ENCODE measurements at places on chromosomes 12 and 14.

GRCh38 chr12:57549909-57550640, at the start of gene KIF5A:
Gene KIF5A, plus strand, starts transcription at chr12:57550044. Its CDS starts 228 bp downstream, at chr12:57550272.
- peak; percentile 31 for DNase-seq

DNA sequence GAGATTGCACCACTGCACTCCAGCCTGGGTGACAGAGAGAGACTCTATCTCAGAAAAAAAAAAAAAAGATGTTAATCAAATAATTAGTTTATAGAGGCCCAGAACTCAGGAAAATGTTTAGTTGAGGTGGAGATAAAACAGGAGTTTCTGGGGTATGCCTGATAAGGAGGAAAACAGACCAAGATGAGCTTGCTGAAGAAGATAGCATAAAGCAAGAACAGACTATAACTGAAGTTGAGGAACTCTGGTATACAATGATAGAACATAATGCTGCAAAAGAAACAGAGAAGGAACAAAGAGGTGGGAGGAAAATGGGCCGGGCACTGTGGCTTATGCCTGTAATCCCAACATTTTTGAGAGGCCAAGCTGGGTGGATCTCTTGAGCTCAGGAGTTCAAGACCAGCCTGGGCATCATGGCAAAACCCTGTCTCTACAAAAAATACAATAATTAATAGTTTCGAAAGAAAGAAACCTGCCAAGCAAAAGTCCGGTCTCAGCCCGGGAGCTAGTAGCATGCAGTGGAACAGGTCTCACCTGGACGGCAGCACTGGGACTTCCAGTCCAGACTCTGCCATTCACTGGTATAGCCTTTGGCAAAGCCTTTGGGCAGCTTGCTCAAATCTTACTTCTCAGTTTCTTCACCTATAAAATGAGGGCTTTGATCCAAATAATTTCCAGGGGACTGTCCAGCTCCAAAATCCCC, 25.4 kb downstream of the SLC35E3 start:
- no peak for DNase-seq

GRCh38 chr14:61703342-61704129, 8.2 kb downstream of the HIF1A start:
- DNase-seq, result no peak

GRCh38 chr14:99700379-99700778, 16.3 kb downstream of the CYP46A1 start:
- no peak for DNase-seq

GRCh38 chr14:55057919-55058318, 6.5 kb downstream of the MAPK1IP1L start:
- DNase-seq, result no peak

GRCh38 chr12:4227046-4227445, 46.5 kb upstream of the CCND2 start:
- DNase-seq, result no peak

DNA sequence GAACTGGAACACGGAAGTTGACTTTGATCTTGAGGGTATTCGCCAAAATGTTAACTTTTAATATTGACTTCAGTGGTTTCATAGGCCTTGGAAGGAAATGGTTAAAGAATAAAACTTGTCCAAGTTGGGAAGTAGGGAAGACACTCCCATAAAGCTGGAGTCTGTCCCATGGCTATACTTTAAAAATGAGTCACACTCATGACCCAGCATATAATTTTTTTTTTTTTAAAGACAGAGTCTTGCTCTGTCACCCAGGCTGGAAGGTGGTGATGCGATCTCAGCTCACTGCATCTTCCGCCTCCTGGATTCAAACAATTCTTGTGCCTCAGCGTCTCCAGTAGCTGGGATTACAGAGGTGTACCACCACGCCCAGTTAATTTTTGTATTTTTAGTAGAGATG, 19.6 kb downstream of the TMPRSS12 start:
- DNase-seq, result no peak

GRCh38 chr14:63343878-63344277, 25.1 kb upstream of the GPHB5 start:
- DNase-seq, result no peak

GRCh38 chr14:87142551-87143211, 850.3 kb downstream of the GALC start:
- no peak for DNase-seq

GRCh38 chr12:124324803-124325705, 30.2 kb downstream of the RFLNA start:
- no peak for DNase-seq

GRCh38 chr12:55874443-55874842, 31.7 kb upstream of the MMP19 start:
- no peak for DNase-seq

DNA sequence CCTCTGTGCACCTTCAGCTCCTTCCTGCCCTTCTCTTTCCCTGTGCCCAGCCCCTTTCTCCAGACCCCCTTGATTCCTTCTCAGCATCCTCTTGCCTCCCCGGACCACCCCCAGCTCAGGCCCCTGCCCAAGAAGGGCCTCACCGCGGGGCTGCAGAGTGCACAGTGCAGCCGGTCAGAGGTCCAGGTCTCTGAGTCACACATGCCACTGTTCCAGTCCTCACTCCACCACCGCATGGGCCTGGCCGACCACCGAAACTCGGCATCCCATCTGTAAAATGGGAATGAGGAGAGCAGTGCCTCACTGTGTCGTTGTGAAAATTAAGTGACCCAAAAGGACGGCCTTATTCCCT, 13.3 kb downstream of the BDKRB1 start:
- DNase-seq, result no peak

GRCh38 chr12:79983986-79984620, 49.2 kb upstream of the PPP1R12A start:
- no peak for DNase-seq

- no peak for DNase-seq
Measured at GRCh38 chr12:26298785-26299621, 103.6 kb downstream of the SSPN start.

- no peak for DNase-seq
Measured at GRCh38 chr14:97270308-97270707, 473.1 kb downstream of the VRK1 start.

GRCh38 chr12:103422746-103423515, 72.8 kb downstream of the C12orf42 start:
- no peak for DNase-seq

- DNase-seq, result no peak
Measured at GRCh38 chr12:43337571-43338444, 214.2 kb downstream of the ADAMTS20 start.

- DNase-seq, result no peak
Measured at GRCh38 chr12:125097427-125097826, 32.2 kb downstream of the AACS start.

DNA sequence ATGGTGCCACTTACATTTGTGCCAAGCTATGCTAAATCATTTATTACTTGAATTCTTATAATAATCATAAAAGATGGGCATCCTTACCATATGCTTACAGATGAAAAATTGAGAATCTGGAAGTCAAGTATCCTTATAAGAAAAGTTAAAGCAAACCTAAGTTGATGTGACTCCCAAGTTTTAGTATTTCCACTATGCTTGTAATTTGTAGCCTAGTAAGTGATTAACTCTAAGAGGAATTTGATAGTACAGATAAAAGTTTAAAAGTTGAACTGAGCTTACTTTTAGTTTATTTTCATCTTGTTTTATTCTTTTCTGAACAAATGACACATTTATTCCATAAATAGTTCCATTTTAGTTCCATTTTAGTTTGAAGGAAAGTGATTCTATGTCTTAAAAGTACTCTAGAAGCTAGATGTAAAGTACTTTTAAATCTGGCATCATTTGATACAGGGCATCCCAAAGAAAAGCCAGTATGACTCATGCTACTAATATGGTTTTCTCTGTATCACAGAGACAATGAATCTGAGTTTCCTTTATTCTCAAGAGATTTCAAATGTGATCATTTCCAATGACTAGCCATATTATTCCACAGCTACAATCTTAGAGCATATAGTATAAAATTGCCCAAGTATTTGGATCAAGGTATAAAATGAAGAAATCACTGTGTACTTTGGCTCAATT, 596.0 kb downstream of the SLC16A7 start:
- DNase-seq, result no peak

GRCh38 chr14:42729681-42730080, 1123.0 kb downstream of the LRFN5 start:
- no peak for DNase-seq

DNA sequence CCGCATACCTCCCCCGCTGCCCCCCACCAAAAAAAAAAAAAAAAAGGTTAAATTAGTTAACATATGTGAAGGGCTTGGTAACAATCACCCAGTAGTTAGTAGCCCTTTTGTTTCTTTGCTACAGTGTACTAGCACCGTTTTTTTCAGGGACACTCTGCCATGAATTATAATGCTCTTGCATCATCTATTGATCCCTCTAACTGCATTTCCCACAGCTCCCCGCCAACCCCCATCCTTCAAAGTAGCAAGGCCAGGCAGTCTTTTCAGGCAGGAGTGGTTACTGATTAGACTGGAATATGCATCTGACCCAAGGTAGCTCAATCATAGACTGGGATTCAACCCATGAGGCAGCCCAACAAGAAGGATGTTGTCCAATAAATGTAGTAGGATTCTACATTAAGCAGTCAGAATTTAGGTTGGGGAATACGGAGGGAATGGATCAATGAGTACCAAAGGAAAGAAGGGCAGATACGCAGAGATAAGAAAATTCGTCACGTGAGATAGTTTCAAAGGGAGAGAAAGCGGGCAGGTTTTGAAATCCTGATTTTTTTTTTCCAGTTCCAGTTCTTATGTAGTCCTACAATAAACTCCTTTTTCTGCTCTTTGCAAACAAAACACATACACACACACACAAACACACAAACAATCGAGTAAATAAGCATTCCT, 39.8 kb upstream of the CRACR2A start:
- DNase-seq, result no peak

DNA sequence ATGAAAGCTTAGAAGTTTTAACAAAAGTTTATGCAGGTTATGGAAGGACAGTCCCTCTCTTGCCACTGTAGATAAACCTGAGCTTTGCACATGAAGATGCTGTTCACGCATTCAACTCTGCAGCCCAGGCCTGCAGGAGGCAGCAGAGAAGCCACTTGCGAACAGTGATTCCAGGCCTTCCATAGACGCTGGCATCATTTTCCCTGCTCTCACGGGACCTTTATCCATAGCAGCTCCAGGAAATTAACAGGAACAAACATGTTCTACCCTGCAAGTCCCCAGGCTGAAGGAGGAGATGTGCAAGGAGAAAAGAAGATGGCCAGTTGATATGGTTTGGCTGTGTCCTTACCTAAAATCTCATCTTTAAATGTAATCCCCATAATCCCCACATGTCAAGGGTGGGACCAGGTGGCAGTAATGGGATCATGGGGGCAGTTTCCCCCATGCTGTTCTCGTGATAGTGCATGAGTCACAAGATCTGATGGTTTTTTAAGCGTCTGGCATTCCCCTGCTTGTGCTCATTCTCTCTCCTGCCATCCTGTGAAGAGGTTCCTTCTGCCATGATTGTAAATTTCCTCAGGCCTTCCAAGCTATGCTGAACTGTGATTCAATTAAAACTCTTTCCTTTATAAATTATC, 2.0 kb downstream of the ERP27 start:
- no peak for DNase-seq

GRCh38 chr12:125330645-125331341, 265.6 kb downstream of the AACS start:
- peak; percentile 7 for DNase-seq

DNA sequence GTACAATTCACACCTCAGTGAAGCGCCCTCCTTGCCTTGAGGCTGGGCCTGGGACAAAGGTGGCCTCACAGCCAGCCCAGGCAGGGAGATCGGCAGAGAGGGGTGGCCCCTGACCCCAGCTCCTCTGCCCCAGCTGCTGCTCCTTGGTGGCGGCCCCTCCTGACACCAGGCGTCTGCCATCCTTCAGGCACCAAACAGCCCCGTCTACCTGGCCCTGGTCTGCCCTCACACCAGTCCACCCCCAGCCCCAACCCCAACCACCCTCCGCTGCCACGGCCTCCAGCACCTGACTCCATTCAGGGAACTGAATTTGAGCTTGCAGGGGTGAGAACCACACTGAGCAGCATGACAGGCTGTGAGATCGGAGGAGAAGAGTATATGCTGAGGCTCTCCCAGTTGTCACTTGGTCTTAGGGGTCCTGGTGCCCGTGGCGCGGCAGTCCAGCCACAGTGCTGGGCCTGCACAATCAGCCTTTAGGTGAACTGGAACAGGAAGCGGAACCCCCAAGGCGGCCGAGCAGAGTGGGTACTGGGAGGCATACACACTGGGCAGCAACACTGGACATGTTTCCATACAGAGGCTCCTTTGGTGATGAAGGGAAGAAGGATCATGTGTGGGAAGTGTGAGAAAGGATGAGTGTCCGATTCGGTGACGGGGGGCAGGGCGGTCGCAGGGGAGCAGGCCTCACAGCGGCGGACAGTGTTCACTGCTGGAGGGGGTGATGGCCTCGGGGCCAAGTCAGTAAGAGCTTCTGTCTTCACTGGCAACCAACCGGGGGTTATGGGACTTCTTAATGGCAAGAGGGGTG, 18.7 kb downstream of the ZFYVE21 start:
- DNase-seq, result no peak

DNA sequence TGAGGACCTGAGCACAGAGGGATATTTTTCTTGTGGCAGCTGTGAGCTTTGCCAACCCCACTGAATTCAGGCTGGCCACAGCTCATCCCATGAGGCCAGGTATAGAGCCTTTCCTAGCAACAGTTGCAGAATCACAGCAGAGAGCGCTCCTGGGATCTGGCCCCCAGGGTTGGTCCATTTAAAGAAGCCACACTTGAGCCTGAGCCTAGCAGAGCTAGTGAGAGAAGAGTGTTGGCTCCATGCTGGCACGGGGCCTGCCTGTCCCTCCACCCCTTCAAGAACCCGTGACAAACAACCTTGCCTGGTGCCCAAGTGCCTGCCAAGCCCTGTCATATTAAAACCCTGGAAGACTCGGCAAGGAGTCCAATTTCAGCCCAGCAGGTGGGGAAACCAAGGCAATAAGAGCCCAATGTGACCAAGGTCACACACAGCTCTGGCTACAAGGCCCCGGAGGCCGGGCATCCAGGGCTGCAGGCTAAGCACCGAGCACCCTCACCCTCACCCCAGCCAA, 91.6 kb downstream of the LRRC74A start:
- DNase-seq, result no peak

- DNase-seq, result no peak
Measured at GRCh38 chr14:95712398-95712797, 1.5 kb downstream of the TCL1A start.

- DNase-seq, result no peak
Measured at GRCh38 chr14:101709533-101709881, 52.0 kb upstream of the PPP2R5C start.

DNA sequence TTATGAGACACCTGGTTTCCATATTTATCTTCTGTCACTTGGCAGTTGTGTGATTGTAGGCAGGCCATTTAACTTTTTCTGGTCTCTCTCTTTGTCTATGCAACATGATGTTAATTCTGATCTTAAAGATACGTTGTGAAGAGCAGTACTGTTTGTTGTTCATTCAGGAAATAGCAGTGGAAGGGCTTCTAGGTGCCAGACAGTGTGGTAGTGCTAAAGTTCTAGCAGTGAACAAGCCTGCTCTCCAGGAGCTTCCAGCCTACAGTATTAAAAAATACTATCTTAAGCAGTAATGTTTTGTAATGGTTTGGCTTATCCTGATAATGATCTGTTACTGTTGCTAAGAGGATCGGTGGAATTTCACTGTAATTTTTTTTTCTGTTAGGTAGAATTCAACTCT, 15.2 kb downstream of the NAA30 start:
- DNase-seq, result no peak

GRCh38 chr14:52240623-52241022, 26.9 kb upstream of the PTGDR start:
- no peak for DNase-seq

- DNase-seq, result no peak
Measured at GRCh38 chr12:32252199-32253073, 145.8 kb downstream of the BICD1 start.
